ENCODE measurements at places on chromosomes 5 and 9.

- no peak for DNase-seq
Measured at GRCh38 chr9:35871545-35871944, 1.3 kb upstream of the OR13J1 start.

GRCh38 chr9:34997379-34997781 lies 7.8 kb downstream of the DNAJB5 start:
- no peak for DNase-seq

DNA sequence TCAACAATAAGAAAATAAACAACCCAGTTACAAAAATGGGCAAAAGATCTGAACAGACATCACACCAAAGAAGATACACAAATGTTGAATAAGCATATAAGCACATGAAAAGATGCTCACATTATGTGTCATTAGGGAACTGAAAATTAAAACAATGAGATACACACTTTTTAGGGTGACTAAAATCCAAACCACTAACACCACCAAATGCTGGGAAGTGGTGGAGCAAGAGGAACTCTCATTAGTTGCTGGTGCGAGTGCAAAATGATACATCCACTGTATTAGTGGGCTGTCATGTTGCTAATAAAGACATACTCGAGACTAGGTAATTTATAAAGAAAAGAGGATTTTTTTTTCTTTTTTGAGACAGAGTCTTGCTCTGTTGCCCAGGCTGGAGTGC lies 329.1 kb downstream of the TMEM38B start:
- DNase-seq: no peak

- DNase-seq: no peak
Measured at GRCh38 chr5:176529116-176529740, 8.0 kb downstream of the RNF44 start.

DNA sequence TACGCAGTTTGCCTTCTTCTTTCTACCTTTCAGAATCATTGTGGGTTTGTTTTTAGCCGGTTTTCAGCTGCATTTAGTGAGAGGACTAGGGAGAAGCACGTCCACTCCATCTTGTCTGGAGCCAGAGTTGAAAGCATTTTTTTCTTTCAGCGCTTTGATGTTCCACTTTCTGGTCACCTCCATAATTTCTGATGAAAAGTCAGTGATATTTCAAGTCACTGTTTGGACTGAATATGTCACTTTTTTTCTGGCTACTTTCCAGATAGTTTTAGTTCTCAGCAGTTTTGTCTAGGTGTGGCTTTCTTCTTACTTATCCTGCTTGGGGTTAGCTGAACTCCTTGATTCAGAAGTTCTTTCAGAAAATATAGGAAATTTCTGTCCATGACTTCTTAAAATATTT lies 123.9 kb upstream of the IER5L start:
- DNase-seq: no peak

- DNase-seq: no peak
Measured at GRCh38 chr9:119839888-119840287, 470.7 kb upstream of the BRINP1 start.

DNA sequence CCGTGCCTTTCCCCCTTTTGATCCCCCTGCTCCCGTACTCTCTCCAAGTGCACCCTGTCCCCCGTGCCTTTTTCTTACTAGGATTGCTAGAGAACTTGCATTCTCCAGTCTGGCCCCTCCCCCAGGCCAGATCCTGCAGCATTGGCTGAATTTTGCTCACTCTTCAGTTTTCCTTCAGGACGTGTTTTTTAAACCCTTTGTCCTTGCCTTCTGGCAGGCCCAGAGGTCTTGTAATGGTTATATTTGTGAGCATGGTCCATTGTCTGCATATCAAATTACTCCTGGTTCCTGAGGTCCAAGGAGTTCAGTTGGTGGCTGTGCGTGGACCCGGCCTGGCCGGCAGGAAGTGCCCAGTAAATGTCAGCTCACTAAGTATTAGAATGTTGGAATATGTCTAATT lies 606 bp downstream of the TBC1D13 start:
- DNase-seq: no peak

DNA sequence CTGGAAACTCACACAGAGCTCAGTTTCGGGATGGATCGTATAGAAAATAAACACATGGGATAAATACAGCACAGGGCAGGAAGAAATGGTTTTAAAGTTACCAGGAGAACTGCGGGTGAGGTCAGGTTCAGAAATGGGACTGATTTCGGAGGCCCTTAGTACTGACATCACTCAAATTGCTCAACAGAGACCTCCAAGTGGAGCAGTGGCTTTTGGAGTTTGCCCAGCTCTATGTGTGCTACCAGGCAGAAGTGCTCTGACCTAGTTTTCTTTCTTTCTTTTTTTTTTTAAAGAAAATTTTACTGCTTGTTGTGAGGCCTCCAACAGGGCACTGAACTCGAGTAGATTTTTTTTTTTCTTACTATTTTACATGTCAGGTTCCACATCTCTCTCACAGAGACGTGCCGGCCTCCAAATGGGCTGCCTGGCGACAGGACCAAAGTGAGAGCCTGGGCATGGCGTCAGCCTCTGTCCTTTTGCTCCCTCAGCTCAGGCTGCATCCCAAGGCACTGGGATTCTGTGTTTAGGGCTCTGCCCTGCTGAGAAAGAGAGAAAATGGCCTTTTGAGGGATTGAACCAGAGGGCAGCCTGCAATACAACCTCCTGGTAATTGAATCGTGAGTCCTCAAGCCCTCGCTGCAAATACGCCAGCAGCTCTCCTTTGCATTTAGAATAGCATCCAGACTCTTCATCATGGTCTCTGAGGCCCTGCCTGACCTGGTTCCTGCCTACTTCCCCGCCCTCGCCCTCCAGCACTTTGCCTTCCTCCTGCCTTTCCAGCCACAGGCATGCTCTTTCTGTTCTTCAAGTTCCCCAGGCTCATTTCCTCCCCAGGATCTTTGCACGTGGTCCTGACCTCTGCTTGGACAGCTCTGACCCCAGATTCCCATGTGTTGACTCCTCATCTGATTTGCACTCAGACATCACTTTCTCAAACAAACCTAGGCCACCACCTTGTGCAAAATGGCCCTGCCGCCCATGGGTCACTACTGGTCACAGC lies 173.5 kb downstream of the FGF1 start:
- DNase-seq: no peak

GRCh38 chr9:71498691-71499090 lies 269.6 kb downstream of the CEMIP2 start:
- DNase-seq: no peak

GRCh38 chr5:4424895-4425294 lies 715.2 kb upstream of the ADAMTS16 start:
- no peak for DNase-seq

- DNase-seq: no peak
Measured at GRCh38 chr5:121962347-121962670, 534 bp downstream of the SRFBP1 start.

DNA sequence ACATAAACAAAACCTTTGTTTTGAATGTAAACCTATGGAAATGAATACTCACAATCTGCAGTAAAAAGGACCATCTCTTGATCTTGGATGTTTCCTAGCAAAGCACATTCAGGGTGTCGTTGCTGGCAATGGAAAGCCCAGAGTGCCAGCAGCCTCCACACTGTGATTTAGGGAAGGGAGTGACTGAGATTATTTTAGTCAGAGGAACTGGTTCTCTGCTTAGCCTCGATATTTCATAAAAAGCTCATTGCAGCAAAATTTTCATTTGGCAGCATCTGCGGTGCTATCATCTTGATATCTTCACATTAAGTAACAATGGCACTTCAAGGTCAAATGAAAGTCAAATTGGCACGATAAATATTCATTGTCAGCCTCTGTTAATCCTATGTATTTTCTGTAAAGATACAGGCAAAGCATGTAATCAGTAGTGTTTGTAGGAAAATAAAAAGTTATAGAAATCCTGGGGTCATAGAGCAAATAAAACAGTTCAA lies 116.0 kb downstream of the MACIR start:
- no peak for DNase-seq

DNA sequence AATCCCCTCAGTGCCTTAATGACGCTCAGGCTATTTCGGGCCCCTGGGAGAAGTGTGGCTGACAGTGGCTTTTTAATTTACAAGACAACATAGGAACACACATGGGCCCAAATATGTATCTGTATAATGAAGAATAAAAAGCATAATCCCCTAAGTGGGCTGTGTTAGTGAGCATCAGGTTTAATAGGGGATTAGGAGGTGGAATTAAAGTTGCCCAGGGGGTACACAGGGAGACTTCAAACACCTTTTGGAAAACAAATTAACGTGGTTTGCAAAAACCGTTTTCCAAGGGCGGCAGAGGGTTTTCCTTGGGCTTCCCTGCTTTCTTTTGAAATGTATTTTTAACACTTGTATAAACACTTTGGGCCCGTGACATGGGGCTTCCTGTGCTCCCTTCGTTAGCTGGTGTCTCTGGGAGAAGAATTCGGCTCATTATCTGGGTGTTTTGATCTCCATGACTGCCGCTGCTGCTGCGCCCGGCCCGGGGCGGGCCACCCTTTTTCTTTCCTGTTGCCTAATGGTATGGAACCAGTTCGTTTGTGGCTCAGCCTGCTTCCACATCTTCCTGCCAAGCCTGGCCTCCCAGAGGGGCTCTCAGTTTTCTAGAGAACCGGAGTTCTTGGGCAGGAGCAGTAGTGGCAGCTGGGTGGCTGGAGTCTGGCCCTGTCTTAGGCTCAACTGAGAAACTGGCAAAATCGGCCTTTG lies 173.0 kb downstream of the MACROH2A1 start:
- DNase-seq: no peak
